Esophagus mucosa (tissue), 1 donor: ENCODE measurements at places on chromosomes 3 and 15. TPM values are rescaled to one million over a fixed set of nuclear protein-coding genes. Genes with fewer than 3 reads are reported as not detected.
A peak's percentile ranks its signal among the peaks of the same experiment; 100 is the strongest.

TNK2 gene
- 42.6 TPM for total RNA-seq

GRCh38 chr15:67178569-67179210 lies 75.8 kb downstream of the AAGAB start:
- no peak for ATAC-seq

CGNL1 gene
- total RNA-seq, result 9.0 TPM

DNA sequence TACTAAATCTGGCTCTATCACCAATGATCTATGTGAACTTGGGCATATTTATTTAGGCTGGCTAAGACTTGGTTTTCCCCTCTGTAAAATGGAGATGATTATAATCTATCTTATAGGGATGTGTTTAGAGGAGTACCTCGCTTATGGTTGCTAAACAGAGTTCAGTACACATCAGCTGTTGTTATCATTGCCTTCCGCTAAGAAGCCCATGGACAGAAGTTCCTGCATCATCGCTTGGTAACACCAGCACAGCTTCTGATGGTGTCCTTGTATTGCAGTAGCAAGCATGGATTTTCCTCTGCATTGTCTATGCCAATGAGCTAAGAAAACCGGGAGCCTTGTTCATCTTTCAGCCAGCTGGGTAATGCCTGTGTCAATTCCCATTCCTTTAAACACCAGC lies 73.1 kb upstream of the LRTM1 start:
- ATAC-seq, result no peak

MUC20 gene
- 34.9 TPM for total RNA-seq

GRCh38 chr3:14803101-14803980 lies 15.4 kb upstream of the FGD5 start:
- ATAC-seq, result peak; percentile 40

PLA2G4B gene
- 23.6 TPM for total RNA-seq

LRRC2 gene
- total RNA-seq, result 0.28 TPM

GRCh38 chr3:114690911-114691310 lies 397.1 kb downstream of the TIGIT start:
- ATAC-seq, result no peak

DNA sequence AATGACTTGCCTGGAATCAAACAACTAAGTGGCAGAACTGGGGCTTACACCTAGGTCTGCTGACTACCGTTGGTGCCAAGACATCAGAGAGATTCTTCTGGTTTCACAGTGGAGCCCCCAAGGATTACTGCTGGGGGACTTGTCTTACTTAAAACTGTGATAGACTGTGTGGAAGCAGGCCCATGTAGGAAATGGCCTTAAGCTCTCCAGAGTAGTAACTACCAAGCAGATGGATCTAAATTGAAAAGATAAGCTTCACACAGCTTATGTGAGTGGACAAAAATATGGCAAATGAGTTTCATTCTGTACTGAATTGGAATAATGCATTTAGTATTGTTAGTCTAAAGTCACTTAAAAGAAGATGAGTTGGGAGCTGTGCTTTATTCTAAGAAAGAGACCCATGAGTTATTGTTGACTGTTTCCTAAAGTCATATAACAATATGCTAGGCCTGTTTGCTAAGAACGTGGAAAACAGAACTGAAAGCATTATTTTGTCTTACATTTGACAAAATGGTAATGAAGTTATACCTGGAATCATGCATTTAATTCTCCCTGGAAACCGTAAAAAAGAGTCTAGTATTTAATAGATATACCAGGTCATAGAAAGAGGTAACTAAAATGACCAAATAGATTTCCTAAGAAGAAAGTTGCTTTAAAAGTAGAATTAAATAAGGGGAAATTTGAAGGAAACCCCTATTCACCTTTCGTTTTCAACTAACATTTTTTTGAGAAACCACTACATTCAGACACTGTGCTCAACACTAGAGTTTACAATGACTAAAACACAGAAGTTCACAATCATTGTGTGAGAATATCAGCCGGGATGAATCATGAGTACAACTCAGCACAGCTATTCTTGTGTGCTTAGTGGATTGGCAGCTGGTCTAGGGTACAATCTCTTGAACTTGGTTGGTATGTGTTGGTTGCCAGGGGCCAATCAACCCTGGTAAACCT lies 13.0 kb upstream of the MAPK6 start:
- ATAC-seq, result peak; percentile 47

- peak; percentile 91 for ATAC-seq
Observed at GRCh38 chr3:171967137-171967783, 72.1 kb upstream of the FNDC3B start.

- ATAC-seq, result no peak
Observed at GRCh38 chr15:75508840-75509532, 57.5 kb upstream of the SIN3A start.
